ENCODE measurements at places on chromosomes 2 and 18. TPM values are rescaled to one million over a fixed set of nuclear protein-coding genes. Genes with fewer than 3 reads are reported as not detected.

DNA sequence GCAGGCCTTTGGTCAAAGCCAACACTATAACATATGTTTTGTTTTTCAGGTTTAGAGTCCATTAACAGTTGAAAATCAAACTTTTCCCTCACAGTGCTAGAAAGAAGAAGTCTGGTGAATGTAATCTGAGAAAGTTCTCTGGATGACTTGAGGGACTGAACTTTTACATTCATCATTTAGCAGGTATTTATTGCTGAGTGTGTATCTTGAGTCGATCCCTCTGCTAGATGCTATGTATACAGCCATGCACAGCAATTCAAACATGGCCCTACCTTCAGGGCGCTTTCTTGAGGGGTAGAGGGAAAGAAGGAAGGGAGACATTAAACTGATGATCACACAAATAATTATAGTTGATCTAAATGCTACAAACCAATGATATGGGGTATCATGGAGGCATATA, 89.6 kb downstream of the CLHC1 start:
- no peaks in the 10 kb centered on the region for H3K27me3 ChIP-seq
- peaks cover 15% of the 10 kb centered on the region for H3K4me1 ChIP-seq
- H3K27ac ChIP-seq = no peak overlapping the region
- no peak for DNase-seq
- H3K4me3 ChIP-seq = no peak overlapping the region
- no peaks in the 10 kb centered on the region for H3K36me3 ChIP-seq

GRCh38 chr18:61998335-61998734, 105.5 kb upstream of the RNF152 start:
- no peaks in the 10 kb centered on the region for H3K4me1 ChIP-seq
- H3K27ac ChIP-seq = no peak overlapping the region
- H3K4me3 ChIP-seq = no peak overlapping the region
- DNase-seq = no peak
- H3K36me3 ChIP-seq = no peaks in the 10 kb centered on the region

DNA sequence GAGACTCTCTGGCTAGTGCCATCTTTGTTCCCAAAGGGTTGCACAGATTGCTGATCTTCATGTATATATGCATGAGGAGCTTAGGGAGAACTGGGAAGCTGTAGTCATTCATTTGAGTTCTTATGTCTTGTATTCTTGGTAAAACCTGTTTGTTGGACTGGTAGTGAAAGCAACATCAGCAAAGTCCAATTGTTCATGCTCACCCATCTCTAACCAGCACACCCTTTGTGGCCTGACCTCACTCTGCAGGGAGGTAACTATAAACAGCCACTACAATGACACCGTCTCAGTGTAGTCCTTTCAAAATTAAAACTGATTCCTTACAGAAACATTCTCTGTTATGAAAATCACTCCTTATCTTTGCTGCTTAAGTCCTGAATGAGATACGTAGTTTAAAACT, 13.9 kb upstream of the LMAN1 start:
- H3K4me3 ChIP-seq = no peak overlapping the region
- no peaks in the 10 kb centered on the region for H3K36me3 ChIP-seq
- DNase-seq = no peak
- H3K27me3 ChIP-seq = no peaks in the 10 kb centered on the region

The HOXD13 gene
- total RNA-seq = not detected

- no peaks in the 10 kb centered on the region for H3K36me3 ChIP-seq
- H3K27me3 ChIP-seq = no peaks in the 10 kb centered on the region
- DNase-seq = no peak
- H3K27ac ChIP-seq = no peak overlapping the region
- no peaks in the 10 kb centered on the region for H3K4me1 ChIP-seq
Observed at GRCh38 chr2:198916548-198917080, 541.1 kb downstream of the SATB2 start.

The FLACC1 gene
- 2.3 TPM for total RNA-seq

GRCh38 chr2:157155992-157156391, 101.5 kb upstream of the GALNT5 start:
- no peaks in the 10 kb centered on the region for H3K4me1 ChIP-seq
- H3K27ac ChIP-seq = no peak overlapping the region
- no peak overlapping the region for H3K4me3 ChIP-seq
- DNase-seq = no peak
- no peaks in the 10 kb centered on the region for H3K36me3 ChIP-seq

All from body of pancreas (tissue), 4 donors.